ENCODE measurements at places on chromosomes 4 and X.

- DNase-seq, result no peak
These were observed 34.7 kb downstream of the IRS4 start for GRCh38 chrX:108701633-108702032.

- DNase-seq, result no peak
These were observed 1294.9 kb downstream of the ADGRL3 start for GRCh38 chr4:62495032-62495431.

DNA sequence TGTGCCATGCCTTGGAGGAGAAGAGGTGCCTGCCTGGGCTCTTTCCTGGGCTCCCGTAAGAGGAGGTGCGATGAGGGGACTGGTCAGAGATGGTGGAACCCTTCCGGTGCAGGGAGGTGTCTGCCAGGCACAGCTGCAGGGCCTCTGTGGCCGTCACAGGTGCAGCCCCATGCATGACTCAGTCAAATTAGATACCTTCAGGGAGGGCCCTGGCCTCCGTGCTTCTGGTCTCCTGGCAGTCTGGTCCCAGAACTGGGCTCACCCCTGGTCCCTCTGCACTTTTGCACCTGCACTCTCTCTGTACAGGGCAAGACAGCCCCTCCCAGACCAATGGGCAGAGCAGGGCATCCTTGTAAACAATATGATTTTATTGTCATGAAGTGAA, 49.9 kb upstream of the LRPAP1 start:
- no peak for DNase-seq

GRCh38 chr4:122480655-122481487, 24.3 kb upstream of the IL2 start:
- no peak for DNase-seq

GRCh38 chr4:76559236-76560071, 124.4 kb downstream of the SHROOM3 start:
- DNase-seq, result no peak

GRCh38 chr4:54157606-54158005, 57.6 kb downstream of the GSX2 start:
- no peak for DNase-seq

GRCh38 chr4:55507612-55508011, 39.1 kb downstream of the CLOCK start:
- no peak for DNase-seq

GRCh38 chrX:53004038-53004437, 44.6 kb upstream of the GPR173 start:
- DNase-seq, result no peak

DNA sequence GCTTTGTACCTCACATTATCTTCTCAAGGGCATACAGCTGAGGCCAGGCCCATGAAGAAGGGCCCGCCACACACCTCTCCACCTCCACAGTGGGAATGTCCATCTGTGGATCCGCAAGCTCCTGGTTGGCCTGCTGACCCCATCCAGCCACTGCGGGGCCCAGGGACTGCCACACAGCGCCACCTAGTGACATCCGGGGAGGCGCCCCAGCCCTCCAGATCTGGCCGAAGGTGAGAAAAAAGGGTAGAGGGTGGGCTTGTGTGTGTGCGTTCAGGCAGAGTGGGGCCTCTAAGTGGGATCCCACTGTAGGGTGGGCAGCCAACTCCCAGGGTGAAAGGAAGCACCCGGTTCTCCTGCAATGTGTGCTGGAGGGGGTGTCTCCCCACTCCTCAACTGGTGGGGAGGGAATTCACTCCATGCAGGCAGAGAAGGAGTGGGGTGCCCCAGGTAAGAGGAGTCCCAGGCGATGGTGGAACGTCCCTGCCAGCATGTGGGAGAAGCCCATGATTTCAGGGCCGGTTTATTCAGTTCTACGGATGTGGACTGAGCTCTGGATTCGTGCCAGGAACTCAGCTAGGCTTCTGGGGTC, 117.3 kb downstream of the ENPP6 start:
- DNase-seq, result peak; percentile 64

DNA sequence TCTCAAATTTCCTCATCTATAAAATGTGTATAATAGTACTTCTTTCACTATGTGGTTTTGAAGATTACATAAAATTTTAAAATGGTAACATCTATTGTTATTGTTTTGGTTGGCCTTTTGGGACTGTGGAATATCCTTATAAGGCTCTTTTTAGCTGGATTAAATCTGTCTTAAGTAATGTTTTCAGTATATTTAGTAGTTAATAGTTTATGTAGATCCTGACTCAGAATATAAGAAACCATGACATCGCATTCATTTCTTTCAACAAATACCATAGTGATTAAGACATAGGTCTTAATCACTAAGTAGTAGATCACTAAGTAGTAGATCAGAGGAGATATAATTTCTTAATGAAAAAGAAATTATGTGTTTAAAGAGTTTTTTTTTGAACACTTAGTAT, 48.5 kb downstream of the MRPL1 start:
- no peak for DNase-seq

DNA sequence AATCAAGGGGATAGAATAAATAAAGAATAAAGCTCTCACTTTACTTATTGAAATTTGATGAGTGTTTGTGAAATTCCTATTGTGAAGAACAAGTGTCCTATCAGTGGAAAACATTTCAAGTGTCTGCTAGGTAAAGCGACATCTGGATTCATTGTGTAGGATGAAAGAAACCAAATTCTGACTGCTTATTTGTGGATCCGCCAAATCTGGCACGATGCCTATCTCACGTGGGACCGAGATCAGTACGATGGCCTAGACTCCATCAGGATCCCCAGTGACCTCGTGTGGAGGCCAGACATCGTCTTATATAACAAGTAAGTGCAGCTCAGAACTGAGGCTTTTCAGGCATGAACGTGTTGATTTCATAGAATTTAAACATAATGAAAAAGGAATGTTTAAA, 1.9 kb downstream of the CHRNA9 start:
- DNase-seq, result no peak

- no peak for DNase-seq
These were observed 333.3 kb downstream of the PCDH7 start for GRCh38 chr4:31053451-31053850.

DNA sequence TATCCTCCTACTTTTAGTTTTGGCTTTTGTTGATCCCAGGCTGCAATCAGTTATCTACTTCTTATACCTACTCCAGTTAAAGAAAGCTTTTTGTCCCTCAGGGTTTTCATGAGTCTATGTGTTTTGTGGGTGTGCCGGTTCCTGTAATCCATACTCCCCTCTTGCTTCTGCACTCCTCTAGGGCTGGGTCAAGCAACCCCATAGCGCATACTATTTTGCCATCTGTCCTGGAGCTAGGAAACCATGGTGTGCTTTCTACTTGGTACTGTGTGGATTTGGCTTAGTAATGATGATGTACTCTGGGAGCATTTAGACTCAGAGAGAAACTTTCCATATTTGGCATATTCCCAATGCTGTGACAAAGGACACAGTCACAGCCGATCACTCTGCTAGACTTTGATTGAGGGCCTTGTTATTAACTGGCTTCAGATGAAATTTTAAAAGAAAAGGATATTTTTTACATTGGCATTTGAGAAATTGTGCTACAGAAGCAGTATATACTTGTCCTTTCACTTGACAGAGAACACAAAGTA, 86.1 kb upstream of the GRXCR1 start:
- DNase-seq, result no peak

- no peak for DNase-seq
These were observed 688.0 kb downstream of the PCDH19 start for GRCh38 chrX:99722094-99722493.

- peak; percentile 58 for DNase-seq
These were observed 1.4 kb downstream of the NKX6-1 start for GRCh38 chr4:84497504-84498202.

- DNase-seq, result no peak
These were observed 19.0 kb upstream of the SYTL4 start for GRCh38 chrX:100750883-100751282.

GRCh38 chr4:118180776-118181175, 146.5 kb downstream of the NDST3 start:
- no peak for DNase-seq

DNA sequence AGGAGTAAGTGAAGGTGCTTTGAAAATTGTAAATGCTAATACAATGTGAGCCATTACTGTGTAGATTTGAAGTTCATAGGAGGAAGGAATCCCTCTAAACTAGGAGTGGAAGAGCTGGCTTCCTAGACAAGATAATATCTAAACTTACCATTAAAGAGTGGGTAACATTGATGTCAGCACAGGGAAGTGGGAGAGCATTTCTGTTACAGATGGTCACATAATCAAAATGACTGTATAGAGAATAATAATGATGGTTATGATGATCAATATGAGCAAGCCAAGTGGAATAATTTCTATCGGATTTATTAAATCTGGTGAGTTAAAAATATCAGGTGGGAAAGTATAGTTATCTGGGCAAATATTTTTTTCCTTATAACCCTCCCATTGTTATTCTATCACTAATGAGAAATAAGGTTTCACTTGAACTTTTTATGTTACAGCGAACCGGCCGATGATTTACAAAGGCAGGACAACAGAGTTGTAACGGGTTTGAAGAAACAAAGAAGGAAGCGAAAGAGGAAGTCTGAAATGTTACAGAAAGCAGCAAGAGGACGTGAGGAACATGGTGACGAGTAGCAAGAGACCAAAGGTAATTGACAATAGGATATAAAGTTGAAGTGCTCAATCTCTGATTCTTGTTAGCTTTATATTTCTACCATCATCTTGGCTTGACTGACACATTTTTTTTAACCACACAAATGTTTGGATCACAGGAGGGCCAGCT, 43.5 kb downstream of the FMR1NB start:
- no peak for DNase-seq

GRCh38 chr4:121679951-121680350, 16.8 kb downstream of the ANXA5 start:
- DNase-seq, result no peak

DNA sequence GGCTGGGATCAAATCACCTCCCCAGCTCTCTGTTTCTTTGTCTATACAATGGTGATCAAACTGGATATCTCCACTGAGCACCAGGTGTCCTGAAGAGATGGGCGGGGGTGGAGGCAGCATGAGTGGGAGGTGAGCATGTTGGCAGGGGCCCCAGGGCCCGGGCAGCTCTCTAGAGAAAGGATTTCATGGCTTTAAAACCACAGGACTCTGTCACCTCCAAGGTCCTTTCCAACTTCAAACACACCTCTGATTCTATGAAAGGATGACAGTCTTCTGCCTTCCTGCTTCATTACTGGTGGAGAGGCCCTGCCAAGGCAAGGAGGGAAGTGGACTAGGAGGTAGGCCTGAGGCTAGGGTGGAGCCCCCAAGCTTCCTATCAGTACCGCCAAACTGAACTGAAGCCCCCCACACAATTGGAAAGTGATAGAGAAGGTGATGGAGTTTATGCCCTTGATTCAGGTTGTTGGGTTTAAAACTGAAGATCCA, 38.6 kb downstream of the TRIM2 start:
- no peak for DNase-seq

- no peak for DNase-seq
These were observed 166.5 kb upstream of the PPP1R2C start for GRCh38 chrX:42944381-42944998.

- no peak for DNase-seq
These were observed 82.7 kb downstream of the CRMP1 start for GRCh38 chr4:5810151-5810550.

- DNase-seq, result no peak
These were observed 13.1 kb upstream of the ACOT9 start for GRCh38 chrX:23756165-23756564.

DNA sequence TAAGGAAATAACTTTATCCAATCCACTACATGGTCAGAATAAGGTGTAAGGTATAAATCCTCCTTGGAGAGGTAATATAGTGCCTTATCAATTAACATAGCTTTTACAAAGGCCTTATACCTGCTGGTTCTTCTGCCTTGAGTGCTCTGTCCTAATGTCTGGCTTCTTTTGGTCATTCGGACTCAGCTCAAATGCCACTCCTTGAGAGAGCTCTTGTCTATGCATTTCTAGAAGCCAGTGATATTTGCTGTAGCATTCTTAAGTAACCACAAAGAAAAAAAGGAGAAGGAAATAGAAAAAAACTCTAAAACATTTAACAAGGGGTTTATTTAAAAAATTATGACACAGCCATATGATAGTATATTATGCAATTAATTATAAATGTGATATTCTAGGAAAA, 444.8 kb upstream of the SLIT2 start:
- no peak for DNase-seq

DNA sequence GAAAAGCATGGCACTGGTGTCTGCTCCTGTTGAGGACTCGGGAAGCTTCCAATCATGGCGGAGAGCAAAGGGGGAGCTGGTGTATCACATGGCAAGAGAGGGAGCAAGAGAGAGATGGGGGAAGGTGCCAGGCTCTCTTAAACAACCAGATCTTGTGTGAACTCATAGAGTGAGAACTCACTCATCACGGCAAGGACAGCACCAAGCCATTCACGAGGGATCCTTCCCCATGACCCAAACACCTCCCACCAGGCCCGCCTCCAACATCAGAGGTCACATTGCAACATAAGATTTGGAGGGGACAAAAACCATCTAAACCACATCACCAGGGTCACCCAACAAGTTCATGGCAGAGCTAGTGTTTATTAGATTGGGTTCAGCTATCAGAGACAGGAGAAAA, 218.7 kb upstream of the BCOR start:
- no peak for DNase-seq

DNA sequence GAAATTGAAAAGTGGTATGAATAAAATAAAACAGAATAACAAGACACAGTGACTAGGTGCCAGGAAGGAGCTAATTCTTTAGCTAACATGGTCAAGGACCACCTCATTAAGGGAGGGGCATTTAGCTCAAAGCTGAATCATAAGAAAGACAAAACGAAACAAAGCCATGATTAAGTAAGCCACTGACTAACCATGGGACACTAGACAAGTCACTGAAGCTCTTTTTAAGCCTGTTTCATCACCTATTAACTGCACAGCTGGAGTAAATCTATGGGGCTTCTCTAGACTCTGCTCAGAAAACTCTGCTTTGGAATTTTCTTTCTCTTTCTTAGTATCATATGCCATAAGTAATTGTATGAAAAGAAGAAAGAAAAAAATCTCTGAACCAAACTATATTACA, 49.8 kb upstream of the C1QTNF7 start:
- DNase-seq, result no peak

DNA sequence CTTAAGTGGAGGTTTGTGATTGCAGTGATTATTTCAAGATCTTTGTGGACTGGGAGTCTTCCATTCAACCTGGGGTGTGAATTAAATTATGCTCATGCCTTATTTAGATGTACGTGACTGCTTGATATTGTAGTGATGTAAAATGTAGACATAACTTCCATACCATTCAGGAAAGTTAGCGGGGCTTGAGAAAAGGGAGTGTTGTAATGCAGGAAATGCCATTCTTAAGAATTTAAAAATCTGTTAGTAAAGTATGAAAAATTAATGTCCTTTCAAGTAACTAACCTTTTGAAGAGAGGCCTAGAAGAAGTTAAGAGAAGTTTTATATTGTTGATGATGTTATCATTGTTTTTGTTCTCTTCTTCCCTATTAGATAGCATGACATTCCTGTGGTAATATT, 318.2 kb downstream of the CCSER1 start:
- DNase-seq, result no peak

Measured in right forelimb (tissue), 1 donor.